ENCODE measurements at places on chromosomes 2 and 18.

GRCh38 chr2:133562558-133562957 is 5.7 kb downstream of the NCKAP5 start:
- no peak for DNase-seq

GRCh38 chr18:13539050-13539449 is 187.3 kb downstream of the FAM210A start:
- no peak for DNase-seq

DNA sequence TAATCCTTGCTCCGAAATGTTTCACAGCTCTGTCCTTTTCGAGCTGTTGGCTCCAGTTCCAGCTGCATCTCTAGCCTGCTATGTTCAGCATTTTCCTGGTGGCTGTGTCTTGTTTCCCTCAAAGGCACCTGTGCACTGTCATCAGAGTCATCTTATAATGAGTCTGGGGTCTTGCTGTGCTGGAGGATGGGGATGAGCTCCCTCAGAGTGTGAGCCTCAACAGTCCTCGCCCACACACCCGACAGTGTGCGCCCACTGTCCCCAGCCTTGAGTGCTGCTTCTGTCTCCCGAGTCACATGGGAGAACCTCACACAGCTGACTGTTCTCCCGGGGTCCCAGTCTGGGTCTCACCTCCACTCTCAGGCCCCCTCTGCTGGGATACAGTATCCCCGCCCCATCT is 25.4 kb downstream of the SPP2 start:
- no peak for DNase-seq

DNA sequence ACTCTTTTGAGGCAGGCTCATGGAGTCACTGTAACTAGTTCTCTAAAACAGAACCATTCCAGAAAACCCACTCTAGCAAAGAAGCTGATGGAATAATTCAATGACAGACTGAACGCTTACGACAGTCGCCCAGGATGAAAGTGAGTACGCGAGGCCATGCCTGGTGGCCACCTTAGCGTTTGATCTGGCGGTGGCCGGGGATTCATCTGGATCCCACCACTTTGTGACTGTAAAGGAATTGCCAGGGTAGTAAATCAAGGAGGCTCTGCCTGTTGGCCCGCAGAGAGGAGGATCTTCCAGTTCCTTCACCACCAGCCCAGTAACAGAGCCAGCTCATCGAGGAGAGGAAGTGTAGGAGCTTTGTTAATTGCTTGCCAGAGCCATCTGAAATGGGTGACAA is 34.6 kb downstream of the GREB1 start:
- no peak for DNase-seq

DNA sequence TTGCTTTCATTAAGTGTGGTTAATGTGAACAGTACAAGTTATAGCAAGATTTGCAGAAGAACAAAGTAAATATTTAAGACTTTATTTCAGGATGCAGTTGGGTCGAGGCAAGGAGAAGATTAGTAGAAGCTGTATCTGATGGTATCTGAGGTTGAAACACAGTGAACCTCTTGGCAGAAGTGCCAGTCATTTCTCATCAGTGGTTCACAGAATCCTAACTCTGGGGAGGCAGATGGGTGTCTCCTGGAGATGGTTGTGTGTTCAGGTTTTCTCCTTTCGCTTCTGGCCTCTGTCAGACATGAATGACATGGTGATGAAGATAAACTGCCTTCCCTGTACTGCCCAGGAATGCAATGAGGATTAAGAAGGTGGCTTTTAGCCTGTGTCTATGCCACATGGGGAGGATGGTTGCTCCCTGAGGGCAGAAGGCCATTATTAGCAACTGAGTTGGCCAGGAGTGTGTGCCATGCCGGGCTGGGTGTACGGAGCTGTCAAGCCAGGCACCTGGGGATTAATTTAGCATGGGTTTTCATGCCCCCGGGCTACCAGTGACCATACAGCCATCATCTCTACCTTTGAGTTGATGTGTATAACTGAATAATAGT is 28.0 kb downstream of the MGAT5 start:
- DNase-seq, result no peak

GRCh38 chr2:168196764-168197180 is 50.6 kb downstream of the STK39 start:
- DNase-seq, result no peak

DNA sequence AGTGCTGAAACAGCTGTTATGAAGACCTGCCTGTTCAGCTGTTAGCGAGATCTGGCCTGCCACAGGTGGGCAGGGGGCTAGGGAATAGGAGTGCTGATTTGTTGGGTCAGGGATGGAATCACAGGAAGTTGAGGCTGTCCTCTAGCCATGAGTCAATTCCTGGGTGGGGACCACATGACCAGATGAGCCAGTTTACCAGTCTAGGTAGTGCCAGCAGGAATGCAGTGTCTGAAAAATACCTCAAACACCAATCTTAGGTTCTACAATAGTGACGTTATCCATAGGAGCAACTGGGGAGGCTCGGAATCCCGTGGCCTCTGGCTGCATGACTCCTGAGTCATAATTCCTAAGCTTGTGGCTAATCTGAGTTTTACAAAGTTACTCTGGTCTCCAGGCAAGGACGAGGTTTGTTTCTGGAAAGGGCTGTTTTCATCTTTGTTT is 44.9 kb downstream of the DYSF start:
- no peak for DNase-seq

- DNase-seq, result no peak
Measured at GRCh38 chr2:181957668-181958067, 28.0 kb upstream of the PPP1R1C start.

DNA sequence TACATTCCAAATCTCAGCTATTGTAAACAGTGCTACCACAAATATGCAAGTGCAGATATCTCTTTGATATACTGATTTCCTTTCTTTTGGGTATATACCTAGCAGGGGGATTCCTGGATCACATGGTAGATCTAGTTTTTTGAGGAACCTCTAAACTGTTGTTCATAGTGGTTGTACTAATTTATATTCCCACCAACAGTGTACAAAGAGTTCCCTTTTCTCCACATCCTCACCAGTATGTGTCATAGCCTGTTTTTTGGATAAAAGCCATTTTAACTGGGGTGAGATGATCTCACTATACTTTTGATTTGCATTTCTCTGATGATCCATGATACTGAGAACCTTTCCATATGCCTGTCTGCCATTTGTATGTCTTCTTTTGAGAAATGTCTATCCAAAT is 6.3 kb upstream of the CCNT2 start:
- no peak for DNase-seq

DNA sequence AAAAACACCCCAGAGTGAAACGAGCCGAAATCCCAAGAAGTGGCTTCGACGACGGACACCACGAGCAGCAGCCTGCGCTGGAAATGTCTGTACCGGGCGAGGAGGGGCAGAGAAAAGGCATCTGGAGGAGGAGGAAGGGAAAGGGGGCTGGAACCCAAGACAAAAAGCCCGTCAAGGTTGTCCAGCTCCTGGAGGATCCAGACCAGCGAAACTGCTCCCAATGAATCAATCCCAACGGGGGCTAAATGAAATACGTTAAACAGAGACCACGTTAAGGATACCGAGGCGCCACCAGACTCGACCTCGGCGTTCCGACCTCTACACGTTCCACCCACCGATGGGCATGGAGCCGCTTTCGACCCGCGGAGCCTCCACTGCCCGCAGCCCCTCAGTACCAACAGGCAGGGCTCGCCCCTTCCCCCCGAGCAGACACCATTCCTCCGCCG is 400 bp downstream of the CCDC88A start:
- peak; percentile 23 for DNase-seq

- DNase-seq, result peak; percentile 85
Measured at GRCh38 chr2:69724540-69725159, 17.3 kb upstream of the ANXA4 start.

DNA sequence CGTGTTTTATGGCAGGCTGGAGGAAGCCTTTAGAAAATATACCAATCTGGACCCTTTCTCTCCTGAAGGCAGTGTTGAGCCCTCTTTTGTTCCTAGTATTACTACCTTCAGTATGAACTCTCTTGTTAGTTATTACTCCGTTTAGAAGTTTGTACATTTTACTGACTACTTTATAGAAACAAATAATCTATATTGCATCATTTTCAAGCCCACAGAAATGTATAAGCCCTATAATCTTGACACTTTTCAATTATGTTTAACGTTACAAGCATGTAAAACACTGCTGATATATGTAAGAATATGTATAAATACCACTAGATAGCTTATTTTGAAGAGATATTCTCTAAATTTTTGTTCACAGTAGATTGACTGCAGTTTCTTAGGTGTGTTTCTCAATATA is 64.0 kb downstream of the SLC25A12 start:
- DNase-seq, result no peak

DNA sequence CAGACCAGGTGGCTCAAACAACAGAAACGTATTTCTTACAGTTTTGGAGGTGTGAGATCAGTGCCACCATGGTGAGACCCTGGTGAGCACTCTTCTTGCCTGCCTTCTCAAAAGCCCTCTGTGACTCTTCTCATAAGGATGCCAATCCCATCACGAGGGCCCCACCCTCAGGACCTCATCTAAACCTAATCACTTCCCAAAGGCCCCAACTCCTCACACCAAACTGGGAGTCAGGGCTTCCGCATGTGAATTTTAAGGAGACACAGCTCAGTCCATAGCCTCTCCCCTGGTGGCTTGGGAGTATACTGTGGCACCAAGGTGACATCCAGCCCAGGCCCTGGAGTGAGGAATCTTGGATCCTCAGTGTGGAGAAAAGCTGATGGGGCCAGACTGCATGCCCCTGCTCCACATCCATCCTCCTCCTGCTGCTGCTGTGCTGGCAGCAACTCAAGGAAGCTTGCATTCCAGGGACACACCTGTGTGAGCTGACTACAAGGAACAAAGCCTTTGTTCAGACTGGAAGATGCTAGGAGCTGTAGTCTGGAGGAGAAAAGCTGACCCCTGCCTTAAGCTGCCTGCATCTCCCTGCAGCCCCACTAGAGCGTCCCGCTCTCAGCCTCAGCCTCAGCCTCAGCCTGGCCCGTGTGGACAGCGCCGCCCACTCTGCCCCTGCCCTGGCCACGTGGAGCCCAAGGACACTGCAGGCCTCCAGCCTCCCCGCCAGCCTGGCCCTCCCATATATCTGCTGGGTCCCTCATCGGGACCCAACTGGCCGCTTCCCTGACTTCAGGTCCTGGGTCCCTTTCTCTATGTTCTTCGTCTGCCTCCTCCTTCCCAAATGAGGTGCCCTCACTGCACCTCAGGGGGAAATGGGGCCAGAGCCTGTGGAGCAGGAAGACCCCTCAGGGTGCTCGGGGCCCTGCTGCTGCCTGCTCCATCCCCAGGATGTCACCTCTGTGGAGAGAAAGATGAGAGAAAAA is 87.8 kb upstream of the RAB6C start:
- DNase-seq, result no peak

GRCh38 chr18:49812286-49813068 is 856 bp downstream of the ACAA2 start:
- no peak for DNase-seq

DNA sequence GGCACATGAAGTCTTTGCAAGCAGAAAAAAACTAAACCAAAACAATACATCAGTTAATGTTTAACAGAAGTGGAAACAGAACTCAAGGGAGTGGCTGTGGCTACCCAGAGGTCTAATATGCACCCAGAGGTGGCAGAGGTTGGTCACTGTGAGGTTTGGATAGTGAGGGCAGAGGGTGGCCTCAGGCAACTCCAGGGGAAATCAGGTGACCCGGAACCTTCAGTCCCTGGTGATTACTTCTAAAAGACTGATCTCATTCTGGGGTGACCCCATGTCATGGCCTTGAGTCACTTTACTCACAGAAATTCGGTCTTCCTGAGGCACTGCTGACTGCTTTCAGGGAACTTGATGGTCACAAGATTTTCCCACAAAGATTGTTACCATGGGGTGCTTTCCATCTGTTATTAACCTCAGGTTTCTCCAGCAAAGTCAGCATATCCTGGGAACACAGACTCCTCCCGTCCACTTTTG is 99.4 kb downstream of the TMEM17 start:
- no peak for DNase-seq

DNA sequence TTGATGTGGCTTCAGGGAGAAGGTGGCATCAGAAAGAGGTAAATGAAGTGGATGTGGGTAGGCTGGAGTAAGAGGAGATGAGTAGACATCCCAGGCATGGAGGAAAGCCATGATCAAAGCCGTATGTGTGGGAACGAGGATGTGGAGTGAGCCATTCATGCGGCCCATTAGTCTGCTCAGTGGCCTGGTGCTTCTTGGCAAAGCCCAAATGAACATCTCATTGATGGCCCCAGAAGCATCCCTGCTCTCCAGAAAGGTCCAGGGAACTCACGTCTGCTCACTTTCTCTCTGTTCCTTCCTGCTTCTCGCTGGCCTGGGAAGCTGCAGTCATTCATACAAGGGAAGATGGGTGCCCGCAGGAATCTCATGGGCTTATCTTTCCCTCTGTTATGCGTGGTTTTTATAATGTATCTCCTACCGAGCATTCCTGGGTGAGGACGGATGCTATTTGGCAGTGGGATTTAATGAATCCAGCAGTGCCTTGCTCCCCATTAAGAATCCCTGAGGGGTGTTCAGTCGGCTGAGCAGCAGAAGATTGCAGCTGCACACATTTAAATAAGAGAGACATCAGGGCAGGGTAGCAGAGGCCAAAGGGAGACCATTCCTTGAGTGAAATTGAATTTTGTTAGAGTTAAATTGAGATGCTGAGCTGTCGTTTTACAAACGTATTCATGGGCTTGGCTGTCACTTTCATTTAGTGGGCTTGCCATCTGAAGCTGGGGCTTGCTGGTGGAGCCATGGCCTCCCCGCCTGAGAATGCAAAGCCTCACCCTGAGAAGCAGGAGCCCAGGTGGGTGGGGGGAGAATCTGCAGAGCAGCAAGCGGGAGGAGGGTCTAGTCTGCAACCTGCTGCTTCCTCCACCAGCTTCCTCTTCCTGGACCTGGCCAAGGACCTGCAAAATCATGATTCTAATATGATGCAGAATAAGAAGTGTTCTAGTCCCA is 64.5 kb downstream of the LYPD1 start:
- DNase-seq, result no peak

- no peak for DNase-seq
Measured at GRCh38 chr2:121237980-121238665, 46.9 kb downstream of the TFCP2L1 start.

- no peak for DNase-seq
Measured at GRCh38 chr2:25491003-25491696, 149.4 kb upstream of the DNMT3A start.

DNA sequence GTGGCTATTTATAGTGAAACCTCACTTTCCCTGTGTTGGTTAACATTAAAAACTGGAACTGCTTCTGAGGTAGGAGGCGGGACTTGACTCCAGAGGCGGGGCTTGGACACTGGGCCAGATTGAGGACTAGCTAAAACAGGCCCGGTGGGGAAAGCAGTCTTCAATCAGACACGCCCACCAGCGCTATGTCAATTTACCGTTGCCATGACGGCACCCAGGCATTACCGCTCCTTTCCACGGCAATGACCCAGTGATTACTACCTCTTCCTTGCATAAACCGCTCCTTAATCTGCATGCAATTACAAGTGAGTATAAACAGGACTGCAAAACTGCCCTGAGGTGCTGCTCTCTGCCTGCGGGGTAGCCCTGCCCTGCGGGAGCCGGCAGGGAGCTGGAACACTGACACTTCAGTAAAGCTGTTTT is 35.3 kb downstream of the LRRFIP1 start:
- peak; percentile 55 for DNase-seq

GRCh38 chr18:64882896-64883295 is 734.0 kb upstream of the LINC00305 start:
- DNase-seq, result no peak

Measured in stimulated activated CD4-positive, alpha-beta T cell treated with anti-CD3 and anti-CD28 coated beads, Interleukin-1b, Interleukin-23, amount 100 ng/mL, for 48 hours (primary cell).